ENCODE measurements at places on chromosomes 7 and 10.

GRCh38 chr7:104064969-104065387 is 75.5 kb upstream of the RELN start:
- DNase-seq: no peak

DNA sequence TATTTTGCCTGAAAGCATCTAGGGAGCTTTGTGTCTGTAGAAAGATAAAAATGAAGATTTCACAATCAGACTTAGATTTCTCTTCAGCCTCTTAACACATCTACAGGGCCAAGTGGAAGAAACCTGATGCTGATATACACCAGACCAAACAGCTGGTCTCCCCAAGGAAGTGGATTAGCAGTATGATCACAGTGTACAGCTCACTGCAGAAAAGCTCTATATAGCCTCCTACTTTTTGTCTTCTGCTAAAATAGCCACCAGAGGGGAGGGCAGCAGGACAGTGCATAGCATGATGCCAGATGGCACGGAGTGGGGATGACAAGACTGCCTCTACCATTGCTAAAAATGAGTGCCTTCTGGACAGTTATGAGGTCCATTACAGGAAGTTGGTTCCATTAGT is 16.0 kb downstream of the FAM13C start:
- no peak for DNase-seq

GRCh38 chr7:11447106-11447505 is 384.9 kb downstream of the THSD7A start:
- DNase-seq: no peak

- no peak for DNase-seq
Observed at GRCh38 chr7:130201796-130202195, 3.4 kb downstream of the TMEM209 start.

- DNase-seq: no peak
Observed at GRCh38 chr10:104650072-104650471, 9.0 kb downstream of the SORCS3 start.

DNA sequence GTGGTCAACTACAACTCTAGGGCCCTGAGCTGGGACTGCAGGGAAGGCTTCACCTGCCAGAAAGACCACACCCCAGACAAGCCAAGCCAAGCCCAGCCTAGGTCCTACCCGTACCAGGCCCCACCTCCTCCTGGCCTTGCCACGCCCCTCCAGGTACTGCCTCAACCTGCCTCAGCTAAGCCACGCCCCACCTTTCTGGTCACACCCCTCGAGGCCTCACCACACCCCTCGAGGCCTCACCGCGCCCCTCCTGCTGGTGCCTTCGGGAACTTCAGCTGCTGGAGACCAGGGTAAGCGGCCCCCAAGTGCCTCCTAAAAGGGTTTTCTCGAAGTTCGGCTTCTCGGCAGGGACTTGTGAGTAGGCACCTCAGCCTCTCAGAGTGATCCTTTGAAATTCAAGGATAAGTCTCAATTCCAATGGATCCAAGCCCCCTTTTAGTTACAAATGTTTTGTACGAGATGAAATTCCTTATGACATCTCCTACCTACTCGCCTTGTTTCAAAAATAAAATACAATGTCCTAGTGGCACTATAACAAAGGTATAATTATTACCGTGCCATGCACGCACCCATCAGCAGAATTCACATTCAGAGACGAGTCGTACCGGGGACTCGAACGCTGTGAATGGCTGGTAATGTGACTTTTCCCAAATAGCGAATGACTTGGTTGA is 171.2 kb downstream of the ARHGAP21 start:
- no peak for DNase-seq

- no peak for DNase-seq
Observed at GRCh38 chr10:86267286-86268195, 99.1 kb downstream of the GRID1 start.

- DNase-seq: no peak
Observed at GRCh38 chr10:16519908-16520861, 1.5 kb downstream of the C1QL3 start.

GRCh38 chr10:5840314-5841307 is 27.4 kb upstream of the GDI2 start:
- no peak for DNase-seq

GRCh38 chr10:124448696-124449169 is 1.1 kb downstream of the NKX1-2 start:
- no peak for DNase-seq

DNA sequence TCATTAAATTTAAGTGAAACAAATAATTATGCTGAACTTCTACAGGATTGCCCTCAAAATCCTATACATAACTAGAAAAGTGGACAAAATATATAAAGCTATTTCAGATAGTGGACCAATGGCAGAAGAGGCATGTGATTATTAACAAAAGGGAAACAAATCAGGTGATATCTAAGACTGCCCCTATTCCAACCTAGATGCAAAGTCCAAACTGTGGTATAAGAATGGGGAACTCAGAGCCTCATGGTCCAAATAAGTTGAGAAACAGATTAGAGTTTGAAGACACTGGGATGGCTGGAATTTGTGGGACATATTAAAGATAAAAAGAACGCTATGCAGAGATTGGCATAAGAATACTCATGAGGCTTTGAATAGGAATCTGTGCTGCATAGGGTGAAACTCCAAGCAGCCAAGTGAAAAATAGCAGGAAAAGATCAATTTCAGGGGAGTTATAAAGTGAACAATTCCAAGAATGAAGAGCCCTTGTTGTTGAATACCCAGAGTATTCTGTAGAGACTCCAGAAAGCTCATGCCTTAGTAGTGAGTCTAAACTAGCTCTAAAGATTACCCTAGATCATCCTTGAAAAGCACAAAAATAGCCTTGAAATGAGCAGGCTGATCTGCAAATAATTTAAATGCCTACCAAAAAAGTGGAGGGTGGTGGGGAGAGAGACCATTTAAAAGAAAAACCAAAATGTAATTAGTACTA is 152.4 kb downstream of the IMMP2L start:
- DNase-seq: no peak

DNA sequence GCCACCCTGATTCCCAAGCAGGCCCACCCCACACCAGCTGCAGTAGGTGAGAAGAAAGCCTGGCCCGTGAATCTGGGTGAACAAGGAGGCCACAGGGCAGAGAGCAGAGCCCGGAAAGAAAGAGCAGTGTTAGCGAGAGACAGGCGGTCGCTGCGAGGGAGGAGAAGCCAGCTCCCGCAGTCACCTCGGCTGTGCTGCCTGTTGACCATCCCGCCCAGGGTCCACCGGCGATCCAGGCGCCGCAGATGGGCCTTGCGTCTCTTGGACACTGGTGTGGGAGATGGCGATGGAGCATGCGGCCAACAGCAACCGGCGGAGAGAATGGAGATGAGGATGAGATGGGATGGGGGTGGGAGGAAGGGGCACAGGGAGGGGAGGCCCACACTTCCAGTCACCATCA is 128.8 kb downstream of the NEURL1 start:
- no peak for DNase-seq

DNA sequence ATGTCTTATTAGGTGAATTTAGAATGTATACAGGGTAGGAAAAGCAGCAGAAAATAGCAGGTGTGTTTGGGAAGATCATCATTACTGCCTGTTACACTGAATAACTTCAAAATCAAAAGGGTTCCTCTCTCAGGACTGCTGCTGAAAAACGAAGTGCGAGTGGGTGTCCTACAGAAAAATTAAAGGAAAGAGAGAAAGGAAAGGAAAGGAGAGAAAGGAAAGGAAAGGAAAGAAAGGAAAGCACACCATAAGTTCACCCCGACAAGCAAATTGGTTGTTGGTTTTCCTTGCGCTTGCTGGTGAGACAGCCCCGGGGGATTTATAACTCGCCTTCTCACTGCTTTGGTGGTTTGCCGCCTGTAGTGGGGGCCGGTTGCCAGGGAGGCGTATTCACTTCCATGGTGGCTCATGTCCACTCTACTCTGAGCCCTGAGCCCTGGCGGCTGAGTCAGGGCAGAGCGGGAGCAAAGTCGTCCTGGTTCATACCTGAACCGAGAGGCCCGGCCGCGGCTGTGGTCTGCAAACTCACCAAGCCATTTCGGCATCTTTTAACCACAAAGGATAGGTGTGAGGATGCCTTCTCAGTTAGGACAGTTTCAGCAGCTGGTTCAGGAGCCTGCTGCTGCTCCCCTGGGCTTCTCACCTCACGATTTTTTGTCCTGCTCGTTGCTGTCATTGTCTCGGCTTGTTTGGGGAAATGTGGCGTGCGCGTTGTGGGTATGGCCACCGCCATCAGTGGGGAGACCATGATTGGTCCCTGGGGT is 26.1 kb downstream of the INPP5A start:
- no peak for DNase-seq

DNA sequence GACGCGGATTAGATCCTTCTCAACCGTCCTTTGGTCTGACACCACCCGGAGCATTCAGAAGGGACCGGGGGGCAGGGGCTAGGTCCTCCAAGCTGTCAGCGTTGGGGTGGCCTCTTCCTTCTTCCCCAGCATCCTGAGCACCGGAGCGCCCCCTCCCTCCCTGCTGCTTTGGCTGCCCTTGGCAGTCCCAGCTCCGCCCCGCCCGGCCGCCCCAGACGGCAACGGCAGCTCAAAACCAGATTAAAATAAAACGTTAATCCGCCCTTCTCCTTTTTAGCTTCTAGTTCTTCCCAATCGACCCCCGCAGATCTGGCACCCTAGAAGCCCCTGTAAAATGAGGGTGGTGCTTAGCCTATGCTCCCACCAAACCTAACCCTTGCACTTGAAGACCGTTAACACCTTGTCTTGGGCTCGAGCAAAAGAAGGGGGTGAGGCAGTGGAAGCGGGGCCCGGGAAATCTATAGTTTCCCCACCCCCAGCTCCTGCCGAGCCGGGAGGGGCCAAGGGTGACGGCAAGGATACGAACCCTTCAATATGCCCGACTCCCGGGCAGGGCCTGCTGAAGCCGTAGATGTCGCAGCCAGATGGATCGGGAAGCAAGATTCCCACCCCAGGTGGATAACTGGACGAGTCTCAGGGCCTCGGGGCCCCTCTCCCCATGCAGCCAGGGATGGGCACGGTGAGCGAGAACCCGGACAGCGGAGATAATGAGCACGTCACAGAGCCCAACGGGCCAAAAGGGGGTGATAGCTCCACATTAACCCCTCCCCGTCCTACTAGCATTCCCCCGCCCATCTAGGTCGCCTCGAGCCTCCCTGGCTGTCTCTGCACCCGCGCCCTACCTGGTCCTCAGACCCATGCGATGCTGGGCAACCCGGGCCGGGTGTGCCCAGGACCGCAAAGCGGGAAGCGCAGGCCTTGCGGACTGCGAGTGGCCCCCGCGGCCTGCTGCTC is 169.7 kb downstream of the NRF1 start:
- DNase-seq: no peak

- DNase-seq: no peak
Observed at GRCh38 chr10:62083412-62084267, 182.1 kb downstream of the ARID5B start.

GRCh38 chr10:37754538-37755323 is 102.7 kb downstream of the ZNF248 start:
- no peak for DNase-seq

DNA sequence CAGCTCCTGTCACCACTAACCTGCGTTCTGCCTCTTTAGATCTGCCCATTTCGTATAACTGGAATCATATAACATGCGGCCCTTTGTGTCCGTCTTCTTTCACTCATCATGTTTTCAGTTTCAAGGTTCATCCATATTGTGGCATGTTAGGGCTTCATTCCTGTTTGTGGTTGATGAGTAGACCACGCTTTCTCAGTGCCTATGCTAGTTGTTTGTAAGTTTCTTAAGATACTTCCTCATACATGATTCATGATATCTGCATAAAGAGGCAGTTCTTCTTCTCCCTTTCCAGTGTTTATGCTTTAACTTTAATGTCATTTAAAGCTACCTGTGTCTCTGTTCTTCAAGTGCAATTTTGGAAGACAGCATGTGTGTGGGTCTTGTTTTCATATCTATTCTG is 79.5 kb upstream of the FAM20C start:
- no peak for DNase-seq

- no peak for DNase-seq
Observed at GRCh38 chr10:114223066-114223465, 16.0 kb upstream of the VWA2 start.

DNA sequence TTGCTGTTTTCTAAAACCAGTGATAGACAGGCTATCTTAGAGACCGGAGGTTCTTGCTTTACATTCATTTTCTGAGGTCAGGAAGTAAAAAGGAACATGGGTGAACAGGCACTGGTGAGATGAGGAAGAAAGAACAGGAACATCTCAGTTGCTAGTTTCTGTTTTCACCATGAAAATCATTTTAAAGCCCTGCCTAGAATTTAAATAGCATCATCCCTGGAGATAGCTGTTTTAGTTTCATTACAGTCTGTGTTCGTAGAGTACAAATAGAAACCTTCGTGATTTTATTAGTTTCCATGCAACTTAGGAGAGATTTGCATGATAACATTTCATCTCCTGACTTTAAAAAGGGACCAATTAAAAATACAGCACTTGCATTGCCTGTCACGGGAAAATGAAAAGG is 14.7 kb downstream of the KCNMA1 start:
- DNase-seq: no peak

GRCh38 chr7:80183900-80184685 is 49.5 kb downstream of the GNAI1 start:
- DNase-seq: no peak

DNA sequence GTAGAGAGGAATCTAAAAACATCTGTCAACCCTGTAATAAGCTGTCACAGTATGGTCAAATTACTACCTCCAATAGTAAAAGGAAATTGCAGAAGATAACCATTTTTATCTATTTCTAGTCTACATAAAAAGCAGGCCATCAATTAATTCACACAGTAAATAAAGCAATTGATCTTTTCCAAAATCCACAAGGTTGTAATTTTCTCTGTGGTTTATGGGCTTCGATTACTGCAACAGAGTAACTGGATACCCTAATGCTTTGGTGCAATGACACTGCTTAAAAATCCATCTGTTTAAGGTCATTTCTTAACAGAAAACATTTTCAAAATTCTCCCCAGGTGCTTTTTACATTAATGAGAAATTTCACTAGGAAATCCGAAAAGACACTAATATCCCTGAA is 23.9 kb downstream of the ESYT2 start:
- no peak for DNase-seq

GRCh38 chr7:72223351-72223750 is 188.8 kb downstream of the CALN1 start:
- no peak for DNase-seq

DNA sequence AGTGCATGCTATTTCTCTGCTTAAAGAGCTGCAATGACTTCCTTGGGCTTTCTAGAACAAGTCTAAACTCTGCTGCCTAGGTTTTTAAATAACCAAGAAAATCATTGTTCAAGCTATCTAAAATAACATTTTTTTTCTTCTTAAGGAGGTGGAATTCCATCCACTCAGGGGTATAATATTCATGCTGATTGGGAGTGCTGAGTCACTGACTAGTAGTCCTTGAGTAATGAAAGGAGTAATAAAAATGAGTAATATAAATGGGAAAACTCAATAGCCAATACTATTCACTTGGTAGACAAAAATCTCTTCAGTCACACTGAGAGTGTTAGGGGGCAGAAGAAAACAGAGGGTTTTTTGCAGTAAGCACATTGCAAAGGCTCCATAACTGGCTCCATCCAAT is 72.0 kb downstream of the GFRA1 start:
- DNase-seq: peak; percentile 28

DNA sequence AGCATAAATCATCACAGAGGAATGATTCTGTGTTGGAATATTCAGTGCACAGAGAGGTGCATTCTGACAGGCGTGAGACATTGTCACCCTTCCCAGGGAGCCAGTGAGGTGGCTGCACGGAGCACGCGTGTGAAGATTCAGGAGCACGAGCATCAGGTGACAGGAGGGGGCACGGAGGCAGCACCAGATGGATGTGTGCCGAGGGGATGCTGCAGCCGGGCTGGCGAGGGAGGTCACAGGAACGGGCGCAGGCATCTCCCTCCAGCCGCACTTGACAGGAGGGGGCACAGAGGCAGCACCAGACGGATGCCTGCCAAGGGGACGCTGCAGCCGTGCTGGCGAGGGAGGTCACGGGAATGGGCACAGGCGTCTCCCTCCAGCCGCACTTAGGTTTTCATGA is 66.5 kb downstream of the DIP2C start:
- no peak for DNase-seq

All from HS-5 (cell line).